ENCODE measurements at places on chromosomes 4 and X. TPM values are rescaled to one million over a fixed set of nuclear protein-coding genes. Genes with fewer than 3 reads are reported as not detected.

LGI2 gene
- total RNA-seq = 0.81 TPM

PAGE1 gene
- not detected for total RNA-seq

PLXNB3 gene
- total RNA-seq = 6.0 TPM

RBM47 gene
- total RNA-seq = 2.4 TPM

TMPRSS11E gene
- total RNA-seq = not detected

All from cardiac atrium fibroblast (primary cell).